ENCODE measurements at places on chromosomes 11 and 22.

- DNase-seq = no peak
Observed at GRCh38 chr11:29627541-29627940, 389.3 kb downstream of the KCNA4 start.

GRCh38 chr11:44416776-44417175 is 106.8 kb upstream of the ALX4 start:
- no peak for DNase-seq

GRCh38 chr11:13287036-13287435 is 9.4 kb downstream of the BMAL1 start:
- DNase-seq = no peak

GRCh38 chr11:47468598-47469214 is 19.8 kb upstream of the RAPSN start:
- no peak for DNase-seq

- DNase-seq = no peak
Observed at GRCh38 chr22:27709919-27710675, 91.5 kb downstream of the MN1 start.
